ENCODE measurements at places on chromosomes 2 and 18.

GRCh38 chr2:101382442-101382841 is 4.9 kb downstream of the CREG2 start:
- no peak for DNase-seq

DNA sequence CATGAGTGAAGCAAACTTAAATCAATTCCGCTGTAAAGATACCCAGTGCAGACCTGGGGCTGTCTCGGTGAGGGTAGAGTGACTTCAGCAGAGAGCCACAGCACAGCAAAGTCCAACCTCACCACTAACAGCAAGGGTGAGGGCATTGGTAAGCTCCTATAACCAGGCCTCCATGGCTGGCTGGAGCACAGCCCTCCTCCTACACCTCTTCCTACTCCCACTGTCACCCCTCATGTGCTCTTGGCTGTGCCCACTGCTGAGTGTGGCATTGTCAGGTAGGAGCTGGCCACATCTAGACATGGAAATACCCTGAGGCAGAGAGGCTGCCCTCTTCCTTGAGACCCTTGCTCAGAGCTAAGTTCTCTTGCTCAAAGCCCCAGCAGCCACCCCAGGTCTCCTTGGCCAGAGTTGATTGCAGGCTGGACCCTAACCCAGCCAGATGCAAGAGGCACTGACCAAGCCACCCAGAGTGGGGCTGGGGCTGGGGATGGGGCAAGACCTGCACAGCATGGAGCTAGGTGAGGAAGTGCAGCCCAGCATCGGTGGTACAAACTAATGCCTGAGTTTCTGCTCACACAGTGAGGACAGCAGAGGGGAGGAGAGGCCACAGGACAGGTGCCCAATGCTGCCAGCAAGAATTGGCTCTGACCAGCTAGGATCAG is 77.6 kb upstream of the RAB6C start:
- no peak for DNase-seq

DNA sequence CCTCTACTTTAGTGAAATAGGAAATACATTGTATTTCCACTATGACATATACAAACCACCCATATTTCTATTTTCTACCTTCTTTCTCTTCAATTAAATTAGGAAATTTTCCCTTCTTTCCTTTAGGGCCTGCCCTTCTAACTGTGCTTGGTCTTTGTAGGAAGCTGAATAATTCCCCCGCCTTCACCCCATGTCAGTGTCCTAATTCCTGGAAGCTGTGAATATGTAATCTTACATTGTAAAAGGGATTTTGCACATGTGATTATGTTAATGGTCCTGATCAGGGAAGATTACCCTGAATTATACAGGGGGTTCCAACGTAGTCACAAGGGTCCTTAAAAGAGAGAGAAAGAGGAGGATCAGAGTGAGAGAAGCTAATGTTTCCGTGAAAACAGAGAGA is 40.2 kb downstream of the GRB14 start:
- no peak for DNase-seq

DNA sequence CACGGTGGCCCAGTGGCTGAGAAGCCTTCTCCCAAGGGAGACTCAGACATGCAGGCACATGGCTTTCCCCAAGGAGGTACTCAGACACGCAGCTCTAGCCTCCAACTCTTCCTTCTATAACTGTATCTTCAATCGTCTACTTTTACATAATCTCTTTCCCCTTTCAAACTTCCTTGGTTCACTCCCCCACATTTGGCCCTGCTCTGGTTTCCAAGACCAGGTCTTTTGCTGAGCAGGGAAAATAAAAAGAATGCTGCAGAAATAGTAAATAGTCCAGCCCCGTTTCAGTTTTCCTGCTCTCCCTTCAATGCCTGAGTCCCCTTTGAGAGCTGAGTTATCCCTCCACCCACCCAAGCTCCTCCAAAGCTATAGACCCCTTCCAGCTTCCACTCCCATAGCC is 635.0 kb downstream of the ARHGAP15 start:
- no peak for DNase-seq

DNA sequence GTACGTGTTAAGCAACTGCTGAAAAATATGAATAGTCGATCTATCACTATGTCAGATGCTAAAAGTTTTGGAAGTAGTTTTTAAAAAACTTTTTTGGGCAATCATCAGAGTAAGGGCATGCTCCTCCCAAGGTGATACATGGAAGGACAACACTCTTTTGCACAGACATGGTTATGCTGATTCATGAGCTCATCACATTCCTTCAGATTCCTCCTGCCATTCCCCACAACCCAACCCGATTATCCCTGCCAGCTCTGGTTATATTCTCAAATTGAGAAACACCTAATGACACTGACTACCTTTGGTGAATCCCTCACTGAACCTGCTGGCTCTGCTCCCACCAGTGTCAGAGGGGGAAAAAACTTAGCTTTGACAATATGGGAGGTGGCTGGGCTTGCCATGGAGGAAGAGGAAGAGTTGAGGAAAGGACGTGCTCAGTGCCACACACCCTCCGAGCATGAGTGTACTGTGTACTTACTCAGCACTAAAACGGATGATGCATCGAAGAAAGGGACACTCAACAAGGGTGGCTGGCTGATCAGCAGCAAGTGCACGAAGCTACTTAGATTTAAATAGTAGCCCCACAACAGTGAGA is 83.9 kb upstream of the RNU4ATAC start:
- DNase-seq = no peak

DNA sequence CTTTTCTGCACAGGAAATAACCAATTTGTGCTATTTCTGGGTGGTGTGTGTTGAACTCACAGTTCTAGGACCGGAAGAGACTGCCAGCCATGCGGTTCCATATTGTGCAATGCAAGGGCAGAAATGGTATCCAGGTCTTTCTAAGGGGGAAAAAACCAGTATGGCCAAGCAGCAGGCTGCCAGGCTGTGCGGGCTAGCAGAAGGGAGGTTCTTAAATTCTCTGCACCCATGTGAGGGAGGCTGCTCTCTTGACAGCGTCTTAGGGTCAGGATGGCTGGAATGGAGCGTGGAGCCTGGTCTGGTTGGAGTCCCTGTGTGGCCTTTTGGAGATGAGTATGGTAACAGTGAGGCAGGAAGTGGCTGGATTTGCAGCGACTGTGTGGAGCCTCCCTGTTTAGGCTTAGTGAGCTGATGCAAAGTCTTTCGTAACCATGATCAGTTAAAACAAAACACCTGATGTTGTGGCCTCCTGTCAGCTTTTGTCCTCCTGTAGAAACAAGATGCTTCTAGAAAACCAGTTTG is 52.6 kb downstream of the NCK2 start:
- DNase-seq = peak; percentile 69

- DNase-seq = peak; percentile 57
Measured at GRCh38 chr2:127705391-127706065, 4.2 kb downstream of the SFT2D3 start.

- peak; percentile 31 for DNase-seq
Measured at GRCh38 chr2:131094463-131095281, 1.4 kb upstream of the FAM168B start.

- DNase-seq = no peak
Measured at GRCh38 chr2:221527776-221528309, 44.3 kb downstream of the EPHA4 start.

- DNase-seq = peak; percentile 77
Measured at GRCh38 chr2:939936-940601, 10.6 kb upstream of the SNTG2 start.

DNA sequence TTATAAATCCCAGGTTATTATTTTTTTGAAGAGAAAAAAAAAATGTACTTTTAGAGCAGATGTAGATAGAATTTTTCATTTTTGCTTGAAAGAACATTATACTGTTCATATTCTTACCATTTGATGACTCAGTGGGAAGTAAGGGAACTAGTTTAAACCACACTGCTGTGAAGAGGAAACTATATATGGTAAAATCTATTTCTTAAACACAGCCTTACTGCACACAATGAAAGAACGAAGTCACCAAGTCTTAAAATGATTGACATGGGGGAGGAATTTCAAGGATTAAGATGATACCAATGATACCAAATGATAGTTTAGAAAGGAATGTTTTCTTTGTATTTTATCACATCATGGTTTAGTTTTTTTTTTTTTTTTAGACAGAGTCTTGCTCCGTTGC is 5.0 kb downstream of the ACTR2 start:
- peak; percentile 84 for DNase-seq

- no peak for DNase-seq
Measured at GRCh38 chr2:8657423-8658062, 24.3 kb upstream of the ID2 start.

GRCh38 chr2:229900012-229900411 is 21.8 kb downstream of the TRIP12 start:
- DNase-seq = no peak

- DNase-seq = no peak
Measured at GRCh38 chr2:8049851-8050571, 631.8 kb upstream of the ID2 start.

GRCh38 chr2:130768191-130768855 is 13.0 kb downstream of the AMER3 start:
- no peak for DNase-seq

- peak; percentile 86 for DNase-seq
Measured at GRCh38 chr2:144331674-144332355, 188.1 kb downstream of the ZEB2 start.

GRCh38 chr18:79486356-79487182 is 90.8 kb downstream of the NFATC1 start:
- no peak for DNase-seq

DNA sequence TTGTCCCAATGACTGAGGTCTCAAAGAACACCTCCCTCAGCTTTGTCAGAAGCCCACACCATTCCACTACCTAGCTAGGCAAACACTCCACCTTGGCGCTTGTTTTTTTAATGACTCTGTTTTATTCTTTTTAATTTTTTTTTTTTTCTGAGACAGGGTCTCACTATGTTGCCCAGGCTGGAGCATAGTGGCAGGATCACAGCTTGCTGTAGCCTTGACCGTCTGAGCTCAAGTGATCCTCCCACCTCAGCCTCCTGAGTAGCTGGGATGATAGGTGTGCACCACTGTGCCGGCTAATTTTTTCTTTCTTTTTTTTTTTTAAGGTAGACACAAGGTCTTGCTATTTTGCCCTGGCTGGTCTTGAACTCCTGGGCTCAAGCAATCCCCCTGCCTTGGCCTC is 101.9 kb downstream of the SLC25A12 start:
- DNase-seq = no peak

- DNase-seq = no peak
Measured at GRCh38 chr2:23484767-23485166, 99.8 kb downstream of the KLHL29 start.

- no peak for DNase-seq
Measured at GRCh38 chr2:192513575-192513974, 318.8 kb upstream of the TMEFF2 start.

GRCh38 chr2:74188018-74188601 is 9.4 kb upstream of the MOB1A start:
- DNase-seq = peak; percentile 83

DNA sequence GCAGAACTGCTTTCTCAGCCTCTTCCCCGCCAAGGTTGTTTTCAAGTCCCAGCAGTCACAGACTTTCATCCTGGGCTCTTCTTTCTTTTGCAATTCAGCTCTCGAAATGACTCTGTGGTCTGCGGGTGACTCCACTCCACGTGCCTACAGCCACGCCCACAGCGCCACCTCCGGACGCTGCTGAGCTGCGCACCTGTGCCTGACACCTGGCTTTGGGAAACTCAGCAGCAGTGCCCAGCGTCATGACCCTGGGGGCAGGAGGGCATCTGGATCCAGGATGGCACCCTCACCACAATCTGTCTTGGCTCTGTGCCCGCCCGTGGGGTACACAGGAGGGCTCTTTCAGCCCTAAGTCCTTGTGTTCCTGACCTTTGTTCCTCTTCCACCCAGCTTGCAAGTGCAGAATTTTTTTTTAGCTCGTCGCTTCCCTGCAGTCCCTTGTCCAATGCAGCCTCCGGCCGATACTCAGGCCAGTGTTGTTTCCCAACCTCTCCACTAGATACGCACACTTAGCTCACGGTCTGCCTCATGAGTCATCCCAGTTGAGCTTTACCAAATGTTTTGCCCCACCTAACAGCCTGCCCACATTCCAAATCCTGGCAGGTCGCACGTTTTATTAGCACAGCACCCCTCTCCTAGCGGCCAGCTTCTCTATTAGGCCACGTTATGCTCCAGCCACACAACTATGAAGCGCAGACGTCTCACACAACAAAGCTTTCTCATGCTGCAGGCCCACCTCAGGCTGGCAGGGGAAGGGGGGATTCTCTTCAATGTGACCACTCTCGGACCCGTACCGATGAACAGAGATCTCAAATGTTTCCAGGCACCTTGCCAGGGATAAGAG is 6.5 kb upstream of the CAPN10 start:
- DNase-seq = peak; percentile 97

DNA sequence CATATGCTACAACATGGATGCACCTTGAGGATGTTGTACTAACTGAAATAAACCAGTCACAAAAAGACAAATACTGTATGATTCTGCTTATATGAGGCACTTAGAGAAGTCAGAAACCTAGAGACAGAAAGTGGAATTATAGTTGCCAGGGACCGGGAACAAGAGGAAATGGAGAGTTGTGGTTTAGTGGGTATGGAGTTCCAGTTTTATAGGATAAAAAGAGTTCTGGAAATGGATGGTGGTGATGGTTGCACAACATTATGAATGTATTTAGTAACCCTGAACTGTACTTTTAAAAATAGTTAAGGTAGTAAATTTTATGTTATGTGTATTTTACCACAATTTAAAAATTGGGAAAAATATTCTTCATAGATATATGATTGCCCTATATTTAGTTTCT is 97.7 kb downstream of the DPP4 start:
- no peak for DNase-seq

- DNase-seq = peak; percentile 95
Measured at GRCh38 chr2:238263204-238264071, 23.6 kb upstream of the HES6 start.

- no peak for DNase-seq
Measured at GRCh38 chr2:237140689-237141285, 55.1 kb downstream of the COPS8 start.

DNA sequence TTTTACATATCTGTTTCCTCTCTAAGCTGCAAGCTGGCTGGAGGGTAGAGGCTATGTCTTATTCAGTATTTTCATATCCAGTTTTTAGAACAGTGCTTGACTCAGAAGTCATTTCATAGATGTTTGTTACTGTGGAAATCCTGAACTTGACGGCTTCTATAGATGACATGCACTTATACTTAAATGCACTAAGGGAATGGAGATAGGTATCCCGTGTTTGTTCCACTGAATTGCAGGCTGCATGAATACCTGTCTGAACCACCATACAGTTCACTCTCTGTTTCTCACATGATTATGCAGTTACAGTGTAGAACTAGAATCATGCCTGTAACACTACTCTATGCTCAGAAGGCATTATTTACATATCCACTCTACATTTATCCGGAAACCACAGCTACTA is 417.1 kb downstream of the MTX2 start:
- DNase-seq = no peak

- DNase-seq = peak; percentile 59
Measured at GRCh38 chr2:227450926-227451654, 20.9 kb upstream of the AGFG1 start.

GRCh38 chr2:196391149-196391479 is 219.7 kb upstream of the STK17B start:
- no peak for DNase-seq
